Stimulated activated CD4-positive, alpha-beta T cell treated with anti-CD3 and anti-CD28 coated beads, Interleukin-12 subunit alpha, Interleukin-12 subunit beta, amount 100 ng/mL, for 24 hours (primary cell): ENCODE measurements at places on chromosomes 5 and 9.

- no peak for DNase-seq
Measured at GRCh38 chr5:57335092-57335660, 147.4 kb downstream of the ACTBL2 start.

DNA sequence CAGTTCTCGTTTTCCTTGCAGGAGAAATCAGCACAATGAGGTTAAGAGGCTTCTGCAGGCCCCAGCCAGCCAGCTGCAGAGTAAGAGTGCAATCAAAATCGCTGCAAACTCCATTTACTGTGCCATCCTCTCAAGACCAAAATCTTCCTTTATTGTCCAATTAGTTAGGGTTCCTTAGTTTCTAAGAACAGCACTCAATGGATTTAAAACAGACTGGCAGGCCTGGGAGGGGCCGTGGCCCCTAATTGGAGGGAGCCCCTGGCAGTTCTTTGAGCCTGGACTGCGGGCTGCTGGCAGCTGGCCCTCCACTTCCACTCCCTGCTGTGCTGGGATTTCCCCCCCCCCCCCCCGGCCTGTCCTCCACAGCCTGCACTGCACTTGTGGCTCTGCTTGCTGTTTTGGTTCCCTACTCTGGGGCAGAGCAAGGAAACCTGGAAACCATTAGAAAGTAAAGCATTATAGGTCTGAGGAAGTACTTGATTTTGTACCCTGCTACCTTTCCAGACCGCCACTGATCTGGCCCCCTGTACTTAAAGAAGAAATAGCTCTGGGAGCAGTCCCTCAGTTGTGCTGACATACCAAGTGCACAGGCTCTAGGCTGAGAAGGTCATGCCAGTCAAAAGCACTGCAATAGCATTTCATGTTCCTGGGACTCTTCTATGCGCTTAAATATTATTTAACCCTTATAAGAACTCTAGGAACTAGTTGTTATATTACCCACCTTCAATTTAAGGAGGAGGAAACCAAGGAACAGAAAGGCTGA is 129.0 kb downstream of the APBA1 start:
- no peak for DNase-seq

GRCh38 chr9:86315078-86315477 is 32.7 kb upstream of the ISCA1 start:
- no peak for DNase-seq

GRCh38 chr5:35785601-35786085 is 71.0 kb upstream of the IL7R start:
- DNase-seq: peak; percentile 45

DNA sequence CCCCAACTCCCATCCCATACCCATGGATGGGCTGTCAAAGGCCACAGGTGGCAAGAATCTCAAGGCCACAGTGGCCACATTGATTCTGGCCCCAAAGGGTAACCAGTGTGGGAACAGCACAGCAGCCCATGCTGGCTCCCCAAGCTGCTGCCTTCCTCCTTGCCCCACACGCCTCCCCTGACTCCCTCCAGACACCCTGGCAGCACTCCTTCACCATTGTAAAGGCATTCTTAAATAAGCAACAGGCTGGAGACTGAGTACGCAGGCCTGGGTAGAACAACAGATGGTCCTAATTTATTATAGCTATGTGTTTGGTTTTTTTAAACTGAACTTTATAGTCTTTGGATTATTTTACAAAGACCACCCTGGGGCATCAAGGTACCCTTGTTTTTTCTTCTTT is 158.8 kb downstream of the TSSK1B start:
- DNase-seq: no peak

DNA sequence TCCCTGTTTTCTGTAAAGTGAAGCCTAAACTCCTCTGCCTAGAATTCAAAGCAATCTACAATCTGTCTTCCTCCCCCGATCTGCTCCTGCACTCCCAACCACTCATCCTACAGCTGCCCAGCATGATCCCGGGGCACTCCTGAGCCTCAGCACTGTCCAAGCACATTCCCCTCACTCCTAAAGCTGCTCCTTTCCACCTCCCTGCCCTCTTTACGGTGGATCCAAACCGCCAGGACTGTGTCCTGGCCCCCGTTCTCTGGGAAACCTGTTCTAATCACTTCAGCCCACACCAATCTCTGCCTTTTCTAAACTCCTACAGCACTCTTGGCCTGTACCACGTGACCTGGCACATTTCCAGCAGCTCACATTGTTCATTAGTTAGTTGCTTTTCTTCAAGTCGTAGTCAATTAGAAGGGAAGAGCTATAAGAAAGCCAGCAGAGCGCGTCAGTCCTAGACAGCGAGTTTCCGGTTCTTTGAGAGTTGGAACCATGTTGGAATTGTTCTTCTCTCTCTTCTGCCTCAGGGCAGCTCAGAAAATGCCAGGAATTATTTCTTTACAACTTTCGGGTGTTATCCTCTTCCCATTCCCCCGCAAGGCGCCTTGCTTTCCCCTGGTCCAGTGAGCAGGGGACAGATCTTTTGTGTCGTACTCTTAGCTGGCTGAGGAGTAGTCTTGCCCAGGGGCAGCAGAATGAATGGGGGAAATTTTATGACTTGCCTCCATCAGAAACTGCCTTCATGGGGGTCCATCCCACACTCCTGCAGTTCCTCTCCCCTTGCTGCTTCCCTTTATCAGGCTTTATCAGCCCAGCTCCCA is 60.7 kb downstream of the NRG2 start:
- no peak for DNase-seq

DNA sequence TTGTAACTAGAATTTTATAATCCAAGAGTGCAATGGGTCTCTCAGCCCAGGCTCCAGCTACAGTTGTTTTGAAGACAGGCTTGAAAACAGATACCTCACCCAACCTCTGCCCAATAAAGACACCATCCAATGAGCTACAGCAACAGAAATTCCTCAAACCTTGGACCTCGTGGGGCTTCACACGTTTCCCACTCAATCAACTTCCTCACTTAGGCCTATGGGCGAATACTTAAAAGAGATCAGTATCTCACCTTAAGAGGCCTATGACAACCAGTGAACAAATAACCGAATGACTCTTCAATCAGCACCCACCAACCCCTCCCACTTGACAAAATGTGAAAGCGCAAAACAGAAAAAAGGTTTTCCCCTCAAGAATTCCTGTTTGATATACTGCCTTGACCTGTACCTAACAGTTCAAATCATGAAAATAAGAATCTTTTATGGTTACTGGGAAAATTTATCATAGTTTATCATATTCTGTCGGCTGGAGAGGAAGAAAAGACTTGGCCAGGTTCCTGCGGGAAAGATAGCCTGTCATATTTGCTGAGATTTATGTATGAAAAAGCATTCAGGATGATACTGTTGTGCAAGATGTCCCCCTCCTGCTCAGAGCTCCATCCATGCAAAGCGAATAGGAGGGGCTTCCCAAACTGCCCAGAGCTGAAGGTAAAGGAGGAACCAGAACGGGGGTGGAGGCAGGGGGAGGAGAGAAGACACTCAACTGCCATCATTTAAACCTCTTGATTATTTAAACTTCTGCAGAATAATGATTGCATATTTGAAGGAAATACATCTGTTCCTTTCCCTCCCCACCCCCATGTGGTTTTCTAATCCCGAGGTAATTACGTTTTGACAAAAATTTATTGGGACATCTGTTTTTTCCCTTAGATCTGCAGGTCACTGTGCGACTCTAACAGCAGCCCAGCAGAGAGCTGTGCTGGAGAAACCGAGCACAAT is 256.3 kb downstream of the NFIB start:
- no peak for DNase-seq

DNA sequence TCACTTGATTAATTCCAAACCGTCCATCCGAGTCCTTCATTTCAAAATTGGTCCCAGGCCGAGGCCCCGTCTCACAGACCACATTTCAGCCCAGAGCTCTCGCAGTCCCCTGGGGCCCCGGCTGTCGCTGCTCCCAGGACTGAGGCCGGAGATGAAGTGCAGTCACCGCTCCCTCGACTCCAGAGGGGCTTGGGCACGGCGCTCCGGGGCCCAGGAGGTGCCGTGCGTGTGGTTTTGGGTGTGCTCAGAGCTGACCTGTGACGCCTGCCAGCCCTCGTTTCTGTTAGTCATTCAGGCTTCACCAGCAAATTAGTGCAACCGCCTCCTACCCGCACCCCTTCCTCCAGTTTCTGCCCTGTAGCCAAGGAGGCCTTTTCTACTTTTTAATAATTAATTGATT is 48.7 kb upstream of the PHYKPL start:
- DNase-seq: no peak

GRCh38 chr9:98168941-98169488 is 23.4 kb downstream of the CORO2A start:
- peak; percentile 29 for DNase-seq

DNA sequence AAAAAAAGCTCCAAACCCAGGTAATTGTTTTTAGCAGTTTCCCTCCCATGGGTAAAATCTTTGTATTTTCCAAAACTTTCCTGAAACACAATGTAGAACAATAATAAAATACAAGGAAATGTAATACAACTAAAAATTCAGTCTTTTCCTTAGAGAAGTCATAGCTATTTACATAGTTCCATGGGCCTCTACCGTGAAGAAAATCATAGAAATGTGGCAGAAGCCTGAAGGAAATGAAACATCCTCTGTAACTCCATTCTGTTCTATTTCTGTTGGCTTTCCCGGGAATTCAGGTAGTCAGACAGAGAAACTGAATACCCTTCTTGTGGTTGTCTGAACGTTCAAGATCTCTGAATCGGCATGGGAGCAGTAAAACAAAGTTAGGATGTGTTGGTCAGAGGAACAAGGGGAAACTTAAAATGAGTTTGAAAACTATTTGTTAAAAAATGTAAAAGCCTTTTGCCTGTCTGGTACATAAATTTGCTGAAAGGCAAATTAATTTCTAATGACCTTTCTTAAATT is 202.4 kb upstream of the ZNF608 start:
- DNase-seq: no peak

GRCh38 chr9:137589441-137590122 is 730 bp downstream of the ZMYND19 start:
- DNase-seq: no peak

DNA sequence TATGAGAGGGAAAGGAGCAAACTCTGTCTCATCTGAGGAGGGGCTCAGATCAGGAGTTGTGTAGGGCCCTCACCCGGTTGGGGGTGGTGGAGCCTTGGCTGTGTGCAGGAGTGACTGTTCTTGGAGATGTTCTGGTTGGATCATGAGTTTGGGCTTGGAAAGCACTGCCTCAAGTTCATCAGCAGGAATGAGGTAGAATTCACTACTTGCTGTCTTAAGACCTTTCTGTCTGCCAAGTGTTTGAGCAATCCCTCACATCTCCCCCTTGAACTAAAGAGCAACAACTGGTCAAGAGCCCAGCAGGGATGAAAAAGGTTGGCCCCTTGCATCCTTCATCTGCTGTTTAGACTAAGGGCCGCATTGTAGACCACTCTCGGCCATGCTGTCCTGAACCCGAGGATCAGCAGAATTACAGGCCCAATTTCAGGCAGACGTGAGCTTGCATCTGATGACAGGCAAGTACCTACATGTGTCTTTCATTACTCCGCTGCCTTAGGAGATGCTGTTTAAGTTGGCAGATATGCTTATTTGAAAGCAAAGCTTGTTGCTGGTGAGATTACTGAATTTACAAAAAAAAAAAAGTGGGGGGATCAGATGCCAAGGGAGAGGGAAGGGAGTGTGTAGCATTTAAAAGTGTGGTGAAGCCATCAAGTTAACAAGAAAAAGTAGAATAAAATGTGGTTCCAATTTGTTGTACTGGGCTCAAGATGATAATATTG is 36.4 kb downstream of the PIK3R1 start:
- no peak for DNase-seq

- no peak for DNase-seq
Measured at GRCh38 chr5:117203584-117203983, 629.0 kb upstream of the SEMA6A start.

GRCh38 chr5:67152400-67152799 is 44.2 kb downstream of the CD180 start:
- DNase-seq: no peak

DNA sequence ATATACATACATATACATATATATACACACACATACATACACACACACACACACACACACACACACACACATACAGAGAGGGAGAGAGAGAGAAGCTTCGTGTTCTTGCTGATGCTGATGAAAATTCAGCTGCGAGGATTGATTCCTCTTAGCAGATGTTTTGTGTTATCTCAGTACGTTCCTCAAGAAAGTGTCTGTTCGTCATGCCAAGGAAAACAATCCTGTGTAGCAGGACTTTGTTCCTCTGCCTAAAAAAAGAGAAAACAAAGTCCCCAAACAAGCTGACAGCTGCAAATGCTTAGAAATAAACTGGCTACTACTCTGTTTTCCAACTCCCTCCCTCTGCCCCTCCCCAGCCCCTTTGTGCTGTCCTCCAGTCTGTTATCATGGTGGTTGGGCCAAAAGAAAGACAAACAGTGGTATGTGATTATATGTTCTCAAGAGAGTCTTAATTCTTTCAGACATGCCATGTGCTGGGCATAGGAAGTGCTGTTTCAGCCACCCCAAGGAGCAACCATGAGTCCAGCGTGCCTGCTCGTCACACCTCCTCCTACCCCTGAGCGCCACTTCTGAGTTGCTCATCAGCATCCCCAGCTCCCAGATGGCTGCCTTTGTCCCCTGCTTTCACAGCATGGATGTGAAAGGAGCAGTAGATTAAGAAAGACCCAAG is 71.5 kb upstream of the EQTN start:
- no peak for DNase-seq

DNA sequence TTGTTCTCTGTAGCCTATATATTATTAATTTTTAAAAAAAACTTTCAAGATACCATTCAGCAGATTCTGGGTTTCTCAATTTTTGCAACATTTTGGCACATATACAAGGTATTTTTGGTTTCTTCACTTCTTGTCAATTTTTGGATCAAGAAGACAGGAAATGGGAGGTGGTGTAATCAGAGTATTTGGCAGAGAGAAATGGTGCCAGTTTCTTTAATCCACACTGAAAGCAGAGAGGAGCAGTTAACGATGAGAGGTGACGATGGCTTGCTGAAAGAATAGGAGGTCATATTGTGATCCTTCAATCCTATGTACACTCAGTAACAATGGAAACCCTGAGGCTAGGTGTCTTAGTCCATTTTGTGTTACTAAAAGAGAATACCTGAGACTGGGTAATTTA is 16.4 kb downstream of the NNT start:
- no peak for DNase-seq

GRCh38 chr5:32290922-32291321 is 21.8 kb downstream of the MTMR12 start:
- DNase-seq: no peak

GRCh38 chr9:74589576-74589975 is 92.4 kb downstream of the RORB start:
- DNase-seq: no peak

DNA sequence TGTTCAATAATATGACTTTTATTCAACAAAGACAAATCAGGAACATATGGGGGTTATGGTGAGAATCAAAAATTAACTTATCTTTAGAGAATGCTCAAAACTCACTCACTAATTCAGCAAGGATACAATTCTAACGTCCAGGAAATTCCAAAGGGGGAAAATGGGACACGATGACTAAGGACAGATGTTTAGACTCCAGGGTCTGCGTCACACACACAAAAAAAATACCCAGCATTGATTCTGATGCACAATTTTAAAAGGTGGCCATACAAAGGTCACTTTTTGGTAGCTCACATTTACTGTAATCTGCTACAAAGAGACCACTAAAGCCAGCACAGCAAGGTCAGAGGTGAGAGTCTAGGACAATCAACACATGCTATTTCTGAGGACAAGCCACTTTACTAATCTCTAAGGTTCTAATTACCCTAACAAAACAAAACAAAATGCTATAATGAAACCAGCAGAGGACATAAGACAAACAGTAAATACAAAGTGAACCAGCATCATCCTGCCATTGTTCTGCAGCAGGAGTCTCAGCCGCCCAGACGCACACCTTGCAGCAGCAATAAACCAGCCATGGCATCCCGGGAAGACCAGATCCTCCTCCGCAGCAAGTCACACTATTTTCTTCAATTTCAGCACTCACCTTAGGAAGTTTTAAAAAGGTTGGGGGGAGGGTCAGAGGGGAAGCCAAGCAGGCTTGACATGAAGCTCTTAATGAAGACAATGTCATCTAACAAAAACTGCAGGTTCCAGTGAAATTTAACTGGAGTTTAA is 57.8 kb downstream of the TTC39B start:
- no peak for DNase-seq
